Endothelial cell of coronary artery (primary cell): ENCODE measurements at places on chromosomes 7 and 10. TPM values are rescaled to one million over a fixed set of nuclear protein-coding genes. Genes with fewer than 3 reads are reported as not detected.

WNT8B gene
- not detected in 2 replicates for total RNA-seq

WNT2 gene
- 0.19 TPM in 1 of 2 replicates, not detected in the other for total RNA-seq

POLR2J2 gene
- 2.6 and 3.0 TPM in 2 replicates for total RNA-seq

OR6V1 gene
- total RNA-seq, result not detected in 2 replicates

CCAR1 gene
- 28.1 and 34.5 TPM in 2 replicates for total RNA-seq

SLC37A3 gene
- total RNA-seq, result 47.2 and 57.3 TPM in 2 replicates
